ENCODE measurements at places on chromosomes 1 and 21.

GRCh38 chr1:87058343-87058649, 143.9 kb downstream of the HS2ST1 start:
- no peak for DNase-seq

- no peak for DNase-seq
These were observed 24.8 kb upstream of the ITPKB start for GRCh38 chr1:226763905-226764264.

DNA sequence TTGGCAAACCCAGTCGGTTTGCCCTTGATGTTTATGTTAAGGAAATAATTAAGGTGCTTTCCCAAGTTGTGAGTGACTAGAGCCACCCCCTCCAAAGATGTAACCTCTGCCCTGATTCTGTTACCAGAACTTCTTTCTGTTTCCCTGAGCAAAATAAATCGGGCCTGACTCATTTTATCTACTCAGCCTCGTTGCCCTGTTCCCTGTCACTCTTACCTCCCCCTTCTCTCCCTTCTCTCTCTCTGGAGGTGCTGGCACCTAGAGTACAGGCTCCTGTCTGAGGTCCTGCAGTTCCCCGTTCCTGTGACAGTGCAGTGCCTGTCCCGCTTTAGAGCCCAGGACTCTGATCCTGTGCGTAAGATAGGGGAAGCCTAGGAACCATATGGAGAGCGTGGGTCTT, 35.4 kb downstream of the CXADR start:
- DNase-seq: no peak

GRCh38 chr1:166221316-166221715, 54.5 kb upstream of the FAM78B start:
- DNase-seq: no peak

DNA sequence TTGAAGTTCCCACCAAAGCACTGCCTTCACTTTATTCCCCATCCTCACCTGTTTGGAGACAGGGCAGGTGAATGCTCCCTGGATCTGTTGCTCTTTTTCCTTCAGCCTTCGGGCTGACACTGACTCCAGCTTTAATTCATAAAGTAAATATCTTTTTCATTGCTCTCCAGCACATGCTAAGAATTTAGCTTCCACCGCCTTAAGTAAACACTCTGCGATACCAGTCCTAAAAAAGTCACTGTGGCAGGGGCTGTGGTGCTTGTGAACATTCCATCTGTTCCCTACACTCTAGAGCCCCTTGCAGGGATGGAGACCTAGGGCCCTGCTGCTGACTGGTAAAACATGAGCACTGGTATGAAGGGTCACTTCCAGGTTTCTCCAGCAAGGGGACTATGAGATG, 896 bp upstream of the PLA2G2A start:
- no peak for DNase-seq

GRCh38 chr1:6108937-6109614, 63.4 kb downstream of the KCNAB2 start:
- DNase-seq: peak; percentile 19

- DNase-seq: no peak
These were observed 236.8 kb downstream of the SMYD3 start for GRCh38 chr1:246270236-246270635.

- DNase-seq: peak; percentile 56
These were observed 495 bp downstream of the PI4KB start for GRCh38 chr1:151326619-151327222.

DNA sequence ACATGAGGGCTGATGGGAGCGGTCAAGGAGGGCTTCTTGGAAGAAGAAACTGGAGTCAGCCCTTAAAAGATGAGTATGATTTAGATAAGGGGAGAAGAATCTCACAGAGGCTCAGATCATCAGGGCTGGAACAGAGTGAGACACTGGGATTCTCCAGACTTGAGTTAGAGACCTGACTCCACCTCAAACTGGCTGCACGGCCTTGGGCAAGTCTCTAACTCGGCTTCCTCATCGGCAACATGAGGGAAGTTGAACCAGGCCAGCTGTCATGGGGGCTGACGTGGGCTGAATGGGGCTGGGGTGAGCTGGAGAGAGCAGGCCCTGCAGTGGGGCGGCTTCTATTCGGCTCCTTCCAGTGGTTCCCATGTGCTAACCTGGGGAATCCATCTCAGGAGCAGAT, 2.5 kb downstream of the C1QC start:
- no peak for DNase-seq

DNA sequence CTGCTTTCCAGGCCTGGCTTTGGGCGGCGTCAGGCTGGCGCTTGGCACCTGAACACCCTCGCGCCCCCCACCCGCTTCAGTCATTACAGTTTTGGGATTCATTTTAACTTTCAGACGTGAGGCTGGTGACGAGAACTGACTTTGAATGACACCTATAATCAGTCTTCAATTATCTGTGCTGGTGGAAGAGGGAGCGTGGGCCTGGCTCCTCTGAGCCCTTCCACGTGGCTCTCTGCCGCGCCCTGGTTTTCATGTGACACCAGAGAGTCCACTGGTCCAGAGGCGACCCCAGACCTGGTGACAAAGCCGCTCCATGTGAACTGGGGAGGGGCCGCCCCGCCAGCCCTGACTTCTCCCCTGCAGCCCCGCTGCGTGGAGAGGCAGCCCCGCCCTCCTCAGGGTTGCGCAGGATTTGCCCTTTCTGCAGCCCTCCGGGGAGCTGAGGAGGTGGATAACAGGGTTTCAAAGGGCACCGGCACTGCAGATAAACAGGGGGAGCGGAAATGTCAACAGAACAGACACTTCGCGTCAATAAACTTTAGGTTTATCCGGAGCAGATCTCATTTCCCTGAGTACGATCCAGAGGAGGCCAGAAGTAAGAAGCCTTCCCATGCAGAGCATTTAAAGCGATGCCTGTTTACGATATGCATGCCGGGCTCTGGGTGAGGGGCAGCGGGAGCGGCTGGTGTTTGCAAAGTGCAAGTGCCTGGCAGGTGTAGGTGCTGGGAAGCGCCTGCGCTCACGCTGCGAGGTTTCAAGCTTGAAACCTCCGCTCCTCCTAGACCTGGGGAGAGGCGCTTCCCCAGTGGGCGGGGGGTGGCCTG, 56.4 kb downstream of the AJAP1 start:
- DNase-seq: no peak

GRCh38 chr1:234681990-234682389, 72.0 kb upstream of the IRF2BP2 start:
- DNase-seq: no peak

DNA sequence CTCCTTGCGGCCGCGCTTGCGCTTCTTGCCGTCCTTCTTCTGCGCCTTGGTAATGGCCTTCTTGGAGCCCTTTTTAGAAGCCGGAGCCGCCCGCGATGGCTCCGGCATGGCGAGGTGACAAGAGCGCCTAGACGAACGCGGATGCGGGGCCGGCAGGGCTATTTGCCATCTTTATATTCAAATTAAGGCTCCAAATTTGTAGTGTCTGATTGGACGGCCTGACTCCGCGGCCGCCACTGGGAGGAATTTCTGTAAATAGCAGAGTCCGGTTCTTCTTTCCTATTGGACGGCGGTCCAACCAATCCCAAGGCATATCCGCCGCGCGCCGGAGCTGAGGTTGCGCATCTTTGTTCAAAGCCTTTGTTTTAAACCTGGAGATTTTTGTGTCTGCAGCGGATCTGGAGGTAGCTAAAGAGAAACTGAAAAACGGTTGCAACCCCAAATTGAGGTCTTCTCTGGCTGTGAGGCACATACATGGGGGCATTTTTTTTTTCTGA, 22.6 kb upstream of the RNF187 start:
- DNase-seq: peak; percentile 96

DNA sequence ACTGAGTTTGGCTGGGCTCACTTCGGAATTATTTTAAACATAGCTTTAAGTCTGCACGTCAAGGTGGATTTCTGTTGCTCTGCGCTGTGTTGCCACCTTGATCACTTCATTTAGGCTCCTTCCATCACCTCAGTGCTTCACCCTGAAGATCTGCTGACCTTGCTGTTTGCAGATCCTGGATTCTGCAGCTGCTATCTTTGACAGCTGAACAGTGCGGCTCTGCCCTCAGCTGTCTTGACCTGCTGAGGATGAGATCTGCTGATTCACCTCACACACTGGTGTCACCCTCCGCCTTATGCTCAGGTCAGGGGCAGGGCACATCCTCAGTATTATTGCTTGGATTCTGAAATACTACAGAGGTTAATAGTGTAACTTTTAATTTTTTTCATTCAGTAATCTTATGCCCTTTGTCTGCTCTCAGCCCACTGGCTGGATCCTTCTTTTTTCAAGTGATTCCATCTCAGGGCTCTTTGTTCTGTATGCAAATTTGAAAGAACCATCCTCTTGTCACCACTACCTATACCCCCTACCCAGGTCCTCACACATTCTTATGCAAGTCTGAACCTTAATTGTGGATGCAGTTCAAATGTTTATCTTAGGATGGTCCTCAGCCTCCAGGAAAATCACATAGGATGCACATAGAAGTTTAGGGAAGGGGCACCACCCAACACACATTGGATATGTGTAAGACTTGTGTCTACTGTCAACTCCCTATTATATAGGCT, 364.0 kb downstream of the OLFM3 start:
- DNase-seq: peak; percentile 11

DNA sequence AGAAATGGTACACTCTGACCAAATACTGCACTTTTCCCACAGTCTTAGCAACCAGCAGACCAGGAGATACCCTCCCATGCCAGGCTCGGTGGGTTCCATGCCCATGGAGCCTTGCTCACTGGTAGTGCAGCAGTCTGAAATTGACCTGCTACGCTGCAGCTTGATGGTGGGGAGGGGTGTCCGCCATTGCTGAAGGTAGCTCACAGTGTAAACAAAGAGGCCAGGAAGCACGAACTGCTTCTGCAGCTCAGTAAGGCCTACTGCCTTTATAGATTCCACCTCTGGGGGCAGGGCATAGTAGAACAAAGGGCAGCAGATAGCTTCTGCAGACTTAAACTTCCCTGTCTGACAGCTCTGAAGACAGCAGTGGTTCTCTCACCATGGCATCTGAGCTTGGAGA, 12.3 kb upstream of the IFI44L start:
- no peak for DNase-seq

DNA sequence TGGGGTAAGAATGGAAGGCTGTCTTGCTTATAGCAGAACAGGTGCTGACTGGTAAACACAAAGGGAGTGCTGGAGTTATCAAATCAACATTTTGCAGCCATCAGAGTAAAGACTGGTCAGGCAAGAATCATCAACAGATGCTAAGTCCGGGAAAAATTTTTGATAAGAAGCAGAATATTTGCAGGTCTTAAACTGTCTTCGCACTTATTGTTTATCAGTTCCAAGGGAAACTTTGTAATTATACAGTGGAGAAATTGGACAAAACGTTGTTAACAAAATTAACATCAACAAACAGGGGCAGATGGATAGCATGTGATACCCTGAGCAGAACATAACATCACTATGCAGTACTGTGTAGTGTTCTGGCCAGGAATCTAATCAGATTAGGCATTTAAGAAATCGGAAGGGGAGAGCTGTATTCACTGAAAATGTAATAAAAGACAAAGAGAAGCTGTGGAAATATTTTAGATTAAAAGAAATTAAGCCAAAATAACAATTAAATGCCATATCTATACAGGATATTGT, 127.1 kb downstream of the DAB1 start:
- no peak for DNase-seq

DNA sequence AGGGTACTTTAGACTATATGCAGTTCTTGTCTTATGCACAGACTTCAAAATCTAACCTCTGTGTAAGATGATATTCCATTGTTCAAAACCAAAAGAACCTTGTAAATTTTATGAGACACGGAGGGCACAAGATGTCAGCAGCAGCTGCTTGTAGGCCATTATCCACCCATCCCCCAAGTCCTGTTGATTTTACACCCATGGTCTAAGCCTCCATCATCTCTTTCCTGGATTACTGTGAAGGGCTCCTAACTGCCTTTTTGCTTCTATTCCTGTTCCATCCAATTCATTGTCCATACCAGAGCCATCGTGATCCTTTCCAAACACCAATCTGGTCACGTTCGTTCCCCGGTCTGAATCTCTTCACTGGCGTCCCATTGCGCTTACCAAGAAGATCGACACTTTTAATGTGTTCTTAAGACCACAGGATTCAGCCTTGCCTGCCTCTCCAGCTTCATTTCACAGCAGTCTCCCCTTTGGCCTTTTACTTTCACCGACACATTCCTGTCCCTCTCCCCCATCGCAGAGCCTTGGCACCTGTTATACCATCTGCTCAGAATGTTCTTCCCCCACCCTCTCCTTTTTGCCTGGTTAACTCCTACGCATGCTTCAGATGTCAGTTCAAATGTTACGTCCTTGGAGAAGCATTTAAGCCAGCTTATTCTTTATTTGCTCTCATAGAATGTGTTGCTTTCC, 107.3 kb upstream of the POU3F1 start:
- DNase-seq: no peak

Data from SK-N-DZ (cell line).